Left renal pelvis (tissue), 4 donors: ENCODE measurements at places on chromosomes 6 and 20. TPM values are rescaled to one million over a fixed set of nuclear protein-coding genes. Genes with fewer than 3 reads are reported as not detected.

- no peak for DNase-seq
These were observed 97.6 kb upstream of the ZNF217 start for GRCh38 chr20:53691060-53691810.

DNA sequence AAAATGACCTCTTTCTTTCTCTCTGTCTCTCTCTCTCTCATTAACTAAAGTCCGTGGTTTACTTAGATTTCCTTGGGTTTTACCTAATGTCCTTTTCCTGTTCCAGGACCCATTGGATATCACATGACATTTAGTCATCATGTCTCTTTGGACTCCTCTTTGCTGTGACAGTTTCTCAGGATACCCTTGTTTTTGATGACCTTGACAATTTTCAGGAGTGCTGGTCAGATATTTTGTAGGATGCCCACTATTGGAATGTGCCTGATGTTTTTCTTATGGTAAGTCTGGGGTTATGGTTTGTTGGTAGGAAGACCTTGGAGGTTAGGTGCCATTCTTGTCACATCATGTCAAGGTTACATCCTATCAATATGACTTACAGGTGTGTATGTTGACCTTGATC, 199.2 kb upstream of the HTR1E start:
- DNase-seq, result no peak

GRCh38 chr6:159527351-159527750, 165.7 kb downstream of the SOD2 start:
- DNase-seq, result no peak

- DNase-seq, result no peak
These were observed 66.0 kb downstream of the CDH4 start for GRCh38 chr20:61317966-61318530.

The SOD2 gene
- 124 TPM for polyA plus RNA-seq

The HTR1E gene
- polyA plus RNA-seq, result 4.1 TPM

The MAN1A1 gene
- 123 TPM for polyA plus RNA-seq
